Heart left ventricle (tissue), 16 donors: ENCODE measurements at places on chromosomes 1 and 21. TPM values are rescaled to one million over a fixed set of nuclear protein-coding genes. Genes with fewer than 3 reads are reported as not detected.

DNA sequence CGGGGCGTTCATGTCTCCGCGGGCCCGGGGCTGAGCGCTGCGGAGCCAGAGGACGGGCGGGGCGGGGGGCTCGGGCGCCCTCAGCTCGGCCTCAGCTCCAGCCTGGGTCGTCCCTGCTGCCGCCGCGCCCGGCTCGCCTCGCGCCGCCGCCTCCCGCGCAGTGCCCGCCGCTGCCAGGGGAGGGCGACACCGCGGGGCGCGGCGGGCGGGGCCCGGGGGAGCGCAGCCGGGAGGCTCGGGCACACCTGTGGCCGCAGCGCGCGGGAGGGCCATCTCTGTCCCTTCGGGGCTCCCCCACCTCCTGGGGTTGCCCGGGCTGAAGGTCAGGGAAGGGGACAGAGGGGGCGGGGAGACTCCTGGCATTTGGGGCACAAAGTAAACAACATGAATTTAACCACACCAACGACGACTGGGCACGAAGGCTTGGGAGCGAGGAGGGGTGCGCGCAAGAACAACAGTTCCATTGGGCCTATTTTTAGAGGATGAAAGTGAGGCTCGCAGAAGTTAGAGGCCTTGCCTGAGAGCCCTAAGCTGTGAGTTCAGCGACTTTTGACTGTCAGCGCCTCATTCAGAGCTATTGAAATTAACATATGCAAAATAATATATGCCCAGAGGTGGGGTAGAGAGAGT, at the start of gene FAM131C:
FAM131C (minus strand) TSS at position 162 of the 630 bp plus-strand sequence. CDS start 209 bp downstream, outside the sequence.
- DNase-seq = no peak

DNA sequence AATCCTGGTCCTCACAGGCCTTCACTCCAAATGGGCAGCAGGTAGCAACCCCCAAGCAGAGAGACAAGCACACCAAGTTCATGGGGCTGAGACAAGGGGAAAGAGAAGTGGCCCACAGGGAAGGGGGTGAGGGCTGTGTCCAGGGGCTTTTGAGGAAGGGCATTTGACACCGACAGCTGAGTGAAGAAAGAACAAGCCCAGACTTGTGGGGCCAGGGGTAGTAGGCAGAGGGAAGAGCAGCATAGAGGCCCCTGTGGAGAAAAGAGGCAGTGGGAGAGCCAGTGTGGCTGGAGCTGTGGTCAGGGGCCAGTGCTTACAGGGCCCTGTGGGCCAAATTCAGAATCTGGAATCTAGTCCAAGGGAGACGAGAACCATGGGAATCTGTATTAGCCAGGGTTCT, 85.4 kb downstream of the IGSF21 start:
- no peak for DNase-seq

- no peak for DNase-seq
Observed at GRCh38 chr21:32519945-32520874, 65.1 kb downstream of the TCP10L start.

DNA sequence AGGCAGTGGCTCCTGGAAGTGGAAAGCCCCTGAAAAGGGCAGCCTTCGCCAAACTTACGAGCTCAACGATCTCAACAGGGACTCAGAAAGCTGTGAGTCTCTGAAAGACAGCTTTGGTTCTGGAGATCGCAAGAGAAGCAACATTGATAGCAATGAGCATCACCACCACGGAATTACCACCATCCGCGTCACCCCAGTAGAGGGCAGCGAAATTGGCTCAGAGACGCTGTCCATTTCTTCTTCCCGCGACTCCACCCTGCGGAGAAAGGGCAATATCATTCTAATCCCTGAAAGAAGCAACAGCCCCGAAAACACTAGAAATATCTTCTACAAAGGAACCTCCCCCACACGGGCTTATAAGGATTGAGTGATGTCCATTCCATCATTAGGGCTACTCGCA, 42.4 kb downstream of the PLPPR4 start:
- no peak for DNase-seq

SNX7 gene
- total RNA-seq = 18.6 TPM

GRCh38 chr1:40861224-40862003, 749 bp downstream of the CITED4 start:
- DNase-seq = peak; percentile 71

DNA sequence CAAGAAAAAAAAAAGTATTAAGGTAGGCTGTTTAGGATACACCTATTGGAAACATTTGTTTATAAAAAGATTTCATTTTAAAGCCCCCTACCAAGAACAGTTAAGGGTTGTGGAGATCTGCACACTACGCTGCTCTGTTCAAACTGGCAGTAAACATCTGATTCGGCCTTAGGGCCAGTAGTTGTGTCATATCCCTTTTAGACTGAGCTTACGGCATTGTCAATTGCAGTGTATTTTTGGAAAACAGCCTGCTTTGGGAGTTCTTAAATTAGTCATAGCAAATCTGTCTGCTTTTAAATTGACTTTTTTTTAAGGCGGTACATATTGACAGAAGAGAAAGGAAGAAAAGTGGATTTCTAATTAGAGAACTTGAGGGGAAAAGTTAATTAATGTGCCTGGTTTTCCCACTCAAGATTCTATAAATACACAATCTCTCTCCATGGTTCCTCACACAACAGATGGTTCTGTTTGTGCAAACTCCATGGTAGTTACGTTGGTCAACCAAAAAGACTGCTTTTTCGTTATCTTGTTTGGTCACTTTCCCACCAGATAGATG, 1.7 kb upstream of the ELK4 start:
- no peak for DNase-seq

GRCh38 chr1:97610748-97611147, 310.1 kb downstream of the DPYD start:
- DNase-seq = no peak

PLXNA2 gene
- total RNA-seq = 15.2 TPM

GRCh38 chr1:18869847-18870594, 10.6 kb upstream of the TAS1R2 start:
- no peak for DNase-seq

C8B gene
- total RNA-seq = not detected

DNA sequence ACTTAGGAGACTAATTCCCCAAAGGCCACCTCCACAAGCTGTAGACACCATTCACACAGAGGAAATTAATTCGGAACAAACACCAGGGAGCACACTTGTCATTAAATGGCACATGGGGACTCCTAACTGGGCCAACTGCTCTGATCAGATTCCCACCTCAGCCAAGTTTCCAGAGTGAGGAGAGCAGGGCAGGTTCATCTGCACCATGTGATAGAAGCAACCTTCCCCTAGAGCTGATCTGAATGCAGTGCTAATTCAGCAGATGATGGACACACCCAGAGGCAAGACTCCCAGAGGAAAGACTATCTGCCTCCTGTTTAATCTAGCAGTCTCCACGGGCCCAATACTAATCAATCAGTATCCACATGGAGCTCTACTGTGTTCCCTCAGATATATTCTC, 147.0 kb downstream of the VAV3 start:
- DNase-seq = no peak

KCNJ9 gene
- total RNA-seq = not detected

- no peak for DNase-seq
Observed at GRCh38 chr1:76285578-76286135, 211.1 kb downstream of the ST6GALNAC3 start.

TMEM61 gene
- 1.2 TPM for total RNA-seq

LCE2B gene
- not detected for total RNA-seq

ANP32E gene
- 12.6 TPM for total RNA-seq

NT5C1A gene
- 45.6 TPM for total RNA-seq

GRCh38 chr1:183912265-183912886, 107.5 kb downstream of the RGL1 start:
- no peak for DNase-seq

LORICRIN gene
- not detected for total RNA-seq

CYP2J2 gene
- total RNA-seq = 76.6 TPM

- DNase-seq = no peak
Observed at GRCh38 chr1:220485131-220485530, 42.8 kb upstream of the MARK1 start.

GRCh38 chr1:172338295-172338735, 82.2 kb upstream of the C1orf105 start:
- DNase-seq = no peak

DNA sequence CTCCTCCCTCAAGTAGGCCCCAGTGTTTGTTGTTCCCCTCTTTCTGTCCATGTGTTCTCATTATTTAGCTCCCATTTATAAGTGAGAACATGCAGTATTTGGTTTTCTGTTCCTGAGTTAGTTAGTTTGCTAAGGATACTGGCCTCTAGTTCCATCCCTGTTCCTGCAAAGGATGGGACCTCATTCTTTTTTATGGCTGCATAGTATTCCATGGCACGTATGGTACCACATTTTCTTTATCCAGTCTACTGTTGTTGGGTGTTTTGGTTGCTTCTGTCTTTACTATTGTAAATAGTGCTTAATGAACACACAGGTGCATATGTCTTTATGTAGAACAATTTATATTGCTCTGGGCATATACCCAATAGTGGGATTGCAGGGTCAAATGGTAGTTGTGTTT, 232.9 kb downstream of the TPR start:
- no peak for DNase-seq

SLC25A44 gene
- total RNA-seq = 27.4 TPM

GRCh38 chr1:56939209-56939608, 26.6 kb downstream of the C8B start:
- no peak for DNase-seq

DNA sequence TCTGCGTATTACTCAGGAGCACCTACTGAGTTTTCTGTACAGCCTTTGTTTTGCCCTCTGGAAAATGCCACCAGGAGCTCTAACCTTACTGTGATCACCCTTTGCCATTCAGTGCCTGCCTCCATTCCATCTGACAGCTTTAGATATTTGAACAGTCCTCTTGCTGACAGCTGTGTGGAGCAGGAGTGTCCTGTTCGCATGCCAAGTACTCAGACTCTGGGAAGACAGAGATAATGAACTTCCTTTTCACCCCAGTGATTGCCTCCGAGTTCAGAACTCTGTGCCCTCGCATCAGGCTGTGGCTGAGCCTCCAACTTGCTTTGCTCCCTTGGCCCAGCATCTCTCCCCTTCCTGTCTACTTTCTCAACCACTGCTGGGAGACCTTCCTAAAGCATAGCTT, 74.0 kb downstream of the CACNA1E start:
- no peak for DNase-seq

DNA sequence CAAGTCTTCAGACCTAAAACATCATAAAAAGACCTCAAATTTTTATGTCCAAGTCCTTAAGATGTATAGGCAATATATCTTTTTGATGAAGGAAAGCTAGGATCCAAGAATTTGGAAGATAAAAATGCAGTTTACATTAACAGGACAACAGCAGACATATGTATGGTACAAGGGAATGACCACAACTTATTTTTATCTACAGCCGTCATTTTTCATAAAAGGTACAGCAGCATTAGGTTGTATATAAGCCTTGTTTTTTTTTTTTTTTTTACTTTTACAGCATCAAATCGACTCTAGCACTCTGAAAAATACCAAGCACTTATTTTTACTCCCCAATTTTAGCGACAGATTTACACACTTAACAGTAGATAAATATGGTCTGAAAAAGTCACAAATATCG, 1.3 kb downstream of the SRSF10 start:
- no peak for DNase-seq

- no peak for DNase-seq
Observed at GRCh38 chr1:193791746-193792145, 605.3 kb upstream of the B3GALT2 start.

CELA3A gene
- total RNA-seq = 4.8 TPM

GRCh38 chr1:235911876-235912275, 45.2 kb upstream of the LYST start:
- DNase-seq = no peak

- no peak for DNase-seq
Observed at GRCh38 chr21:28431022-28431421, 561.7 kb downstream of the LTN1 start.

DNA sequence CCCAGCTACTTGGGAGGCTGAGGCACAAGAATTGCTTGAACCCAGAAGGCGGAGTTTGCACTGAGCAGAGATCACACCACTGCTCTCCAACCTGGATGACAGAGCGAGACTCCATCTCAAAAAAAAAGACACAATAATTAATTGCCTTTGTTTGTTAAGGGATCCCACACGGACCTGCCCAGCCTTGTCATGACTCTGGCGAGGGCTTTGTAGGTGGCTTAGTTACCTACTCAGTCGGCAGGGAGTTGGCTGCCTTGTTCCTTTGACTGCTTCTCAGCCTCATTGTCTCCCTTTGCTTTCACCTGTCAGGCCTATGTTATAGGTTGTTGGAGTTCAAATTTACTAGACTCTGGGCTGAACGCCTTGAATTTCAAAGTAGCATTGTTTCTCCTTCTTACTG, 82.0 kb downstream of the UBE4B start:
- DNase-seq = no peak

- DNase-seq = no peak
Observed at GRCh38 chr1:201218409-201218808, 27.8 kb downstream of the IGFN1 start.

ADGRL2 gene
- total RNA-seq = 62.3 TPM
